ENCODE measurements at places on chromosomes 12 and 14.

- DNase-seq, result no peak
Measured at GRCh38 chr14:32606301-32606700, 277.2 kb downstream of the AKAP6 start.

DNA sequence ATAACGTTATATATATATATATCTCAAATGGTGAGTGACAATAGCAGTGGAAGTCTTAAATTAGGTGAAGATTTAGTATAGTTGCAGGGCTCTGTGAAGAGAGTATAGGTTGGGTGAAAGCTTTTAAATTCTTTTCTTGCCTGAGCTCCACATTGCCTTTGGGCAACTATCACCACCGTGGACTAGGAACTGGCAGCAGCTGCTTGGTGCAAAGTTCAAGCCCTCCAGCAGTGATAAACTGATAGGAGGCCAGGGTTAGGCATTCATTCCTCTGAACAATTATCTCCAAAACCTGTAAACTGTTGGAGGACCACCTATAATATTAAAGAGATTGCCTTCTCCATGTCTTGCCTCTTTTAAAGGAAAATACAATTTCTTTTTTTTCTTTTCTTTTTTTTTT, 91.2 kb upstream of the ATXN7L3B start:
- no peak for DNase-seq

DNA sequence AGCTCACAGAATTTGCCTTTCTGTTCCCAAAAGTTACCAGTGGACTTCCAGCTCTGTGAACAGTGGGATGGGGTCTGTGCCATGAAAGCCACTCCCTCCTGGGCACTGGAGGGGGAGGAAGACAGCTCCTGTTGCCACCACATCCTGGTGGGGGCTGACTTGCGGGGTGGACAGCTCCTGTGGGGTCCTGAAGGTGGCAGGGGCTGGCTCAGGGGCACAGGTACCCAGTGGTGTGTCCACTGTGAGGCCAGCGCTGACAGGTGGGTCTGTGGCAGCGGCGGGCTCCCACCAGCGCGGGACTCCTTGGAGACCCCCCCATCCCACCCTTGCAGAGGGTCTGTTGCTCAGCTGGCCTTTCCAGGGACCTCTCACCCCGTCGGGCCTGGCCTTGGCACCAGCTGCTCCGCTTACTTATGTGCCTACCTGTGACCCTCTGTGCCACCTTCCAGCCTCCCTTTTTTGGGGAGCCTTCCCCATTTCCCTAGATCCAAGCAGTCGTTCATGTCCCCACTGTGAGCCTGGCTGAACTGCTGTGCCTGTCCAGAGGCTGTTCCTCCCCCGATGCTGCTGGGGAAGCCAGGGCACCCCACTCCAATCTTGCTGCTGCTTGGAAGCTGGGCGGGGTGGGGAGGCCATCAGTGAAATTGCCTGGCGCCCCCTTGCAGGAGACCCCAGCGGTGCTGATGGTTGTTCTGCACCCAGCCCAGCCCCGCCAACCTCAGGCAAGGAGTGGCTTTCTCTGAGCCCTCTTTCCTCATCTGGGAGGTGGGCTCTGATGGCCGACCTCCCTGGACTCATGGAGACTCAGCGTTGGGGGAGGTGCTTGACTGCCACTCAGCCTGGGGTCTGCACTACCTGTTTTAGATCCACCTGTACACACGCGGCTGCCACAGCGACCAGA, 2.2 kb downstream of the TEDC1 start:
- DNase-seq, result no peak

DNA sequence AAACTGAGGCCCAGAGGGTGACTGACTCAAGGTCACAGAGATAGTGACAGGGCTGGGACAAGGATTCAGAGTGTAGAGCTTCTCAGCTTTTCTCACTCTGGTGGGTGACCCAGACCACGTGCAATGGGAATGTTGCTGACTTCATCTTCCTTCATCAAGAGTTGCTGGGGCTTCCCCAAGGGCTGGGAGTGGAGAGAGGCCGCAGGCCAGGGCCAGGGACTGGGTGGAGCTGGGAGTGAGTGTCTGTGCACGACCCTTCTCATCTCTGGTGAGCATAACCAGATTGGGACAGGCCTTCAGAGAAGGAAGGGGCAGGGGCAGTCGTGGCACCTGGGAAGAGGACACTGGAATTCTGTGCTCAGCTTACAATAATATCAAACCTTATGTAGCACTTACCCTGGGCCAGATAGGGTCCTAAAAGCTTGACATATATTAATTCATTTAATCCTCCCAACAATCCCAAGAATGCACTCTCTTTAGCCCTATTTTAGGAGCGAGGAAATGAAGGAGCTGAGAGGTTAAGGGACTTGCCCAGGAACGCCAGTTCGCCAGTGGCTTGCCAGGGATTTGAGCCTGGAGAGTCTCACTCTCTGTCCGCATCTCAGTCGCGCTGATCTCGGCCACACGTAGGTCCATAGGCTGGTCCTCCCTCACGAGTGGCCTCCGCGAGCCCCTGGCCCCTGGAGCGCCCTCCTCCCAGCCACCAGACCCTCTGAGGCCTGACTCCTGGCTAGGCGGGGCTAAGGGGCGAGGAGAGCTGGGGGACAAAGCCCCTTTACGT, 15.8 kb downstream of the KRT18 start:
- DNase-seq, result no peak

DNA sequence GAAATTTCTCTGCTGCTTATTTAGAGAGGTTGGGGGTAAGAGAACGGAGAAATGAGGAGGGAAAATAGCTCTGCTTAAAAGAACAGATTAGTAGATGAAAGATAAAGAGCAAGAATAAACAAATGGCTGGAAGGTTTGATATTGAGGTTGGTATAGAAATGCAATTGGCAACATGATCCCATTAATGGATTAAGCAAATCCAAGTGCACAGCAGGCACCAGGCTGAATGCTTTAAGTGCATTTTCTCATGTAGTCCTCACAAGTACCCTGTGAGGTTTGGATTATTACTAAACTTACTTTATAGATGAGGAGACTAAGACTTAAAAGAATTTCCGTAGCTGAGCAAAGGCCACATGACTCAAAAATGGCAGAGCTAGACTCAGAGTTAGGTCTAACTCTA, 76.9 kb upstream of the ATF1 start:
- no peak for DNase-seq

GRCh38 chr12:15472036-15472435, 149.7 kb downstream of the PTPRO start:
- DNase-seq, result no peak

DNA sequence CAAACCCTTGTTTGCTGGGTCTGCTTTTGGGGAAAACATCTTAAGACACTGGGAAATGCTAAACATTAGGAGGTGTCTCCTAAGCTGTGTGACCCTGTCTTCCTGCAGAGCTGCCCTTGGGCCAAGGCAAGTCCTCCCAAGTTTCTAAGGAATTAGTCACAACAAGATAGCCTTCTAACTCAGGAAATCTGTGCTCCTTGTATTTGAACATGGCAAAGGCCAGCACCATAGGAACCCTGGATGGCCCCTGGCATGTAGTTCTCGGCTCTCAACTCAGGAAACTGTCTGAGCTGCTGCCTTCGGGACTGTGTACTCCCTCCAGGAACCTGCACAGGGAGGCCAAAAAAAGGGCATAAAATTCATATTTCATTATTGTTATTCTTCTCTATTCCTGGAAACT, 37.6 kb upstream of the LTBP2 start:
- no peak for DNase-seq

DNA sequence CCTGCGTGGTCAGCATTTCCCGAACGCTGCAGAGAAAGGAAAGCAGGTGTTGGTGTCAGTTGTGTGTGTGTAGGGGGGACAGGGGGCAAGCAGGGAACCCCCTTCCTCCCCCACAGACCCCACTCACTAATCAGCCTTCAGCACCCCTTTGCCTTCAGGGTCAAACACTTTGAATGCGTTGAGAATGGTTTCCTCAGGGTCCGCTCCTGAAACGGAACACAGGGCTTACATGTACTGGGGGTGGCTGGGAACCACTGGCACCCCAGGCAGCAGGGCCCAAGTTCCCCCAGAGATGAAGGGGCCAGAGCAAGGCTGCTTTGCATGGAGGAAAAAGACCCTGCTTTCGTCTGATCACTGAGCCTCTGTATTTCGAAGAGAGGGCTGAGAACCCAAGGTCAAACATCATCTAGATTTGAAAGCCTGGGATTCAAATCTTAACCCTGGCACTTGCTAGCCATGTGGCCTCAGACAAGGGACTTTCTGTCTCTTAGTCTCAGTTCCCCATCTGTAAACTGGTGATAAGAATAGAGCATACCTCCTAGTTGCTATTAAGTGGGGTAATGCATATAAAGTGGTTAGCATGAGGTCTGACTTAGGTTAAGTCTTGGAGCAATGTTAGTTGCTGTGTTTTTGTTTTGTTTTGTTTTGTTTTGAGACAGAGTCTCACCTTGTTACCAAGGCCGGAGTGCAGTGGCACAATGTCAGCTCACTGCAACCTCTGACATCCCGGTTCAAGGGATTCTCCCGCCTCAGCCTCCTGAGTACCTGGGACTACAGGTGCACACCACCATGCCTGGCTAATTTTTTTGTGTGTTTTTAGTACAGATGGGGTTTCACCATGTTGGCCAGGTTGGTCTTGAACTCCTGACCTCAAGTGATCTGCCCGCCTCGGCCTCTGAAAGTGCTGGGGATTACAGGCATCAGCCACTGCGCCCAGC, 7.0 kb downstream of the MYL2 start:
- no peak for DNase-seq

Measured in cortex of kidney (tissue), 1 donor.